ENCODE measurements at places on chromosomes 7 and 10.

DNA sequence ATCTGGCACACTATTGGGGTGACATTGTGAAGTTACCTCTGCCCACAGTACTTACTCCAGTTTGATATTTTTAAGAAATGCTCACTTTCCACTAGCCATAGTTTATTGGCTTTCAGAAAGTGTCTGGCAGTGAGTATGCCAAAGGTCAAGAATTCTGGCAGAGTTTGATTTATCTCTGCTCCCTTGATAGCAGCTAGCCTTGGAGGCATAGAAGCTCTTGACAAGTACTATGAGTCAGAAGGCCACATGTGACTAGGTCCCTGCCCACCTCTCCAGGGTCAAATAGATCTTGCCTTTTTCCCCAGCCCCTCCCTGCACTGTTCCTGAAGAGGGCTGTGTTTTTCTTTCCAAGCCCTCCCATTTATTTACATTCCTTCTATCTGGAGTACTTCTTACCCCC lies 202.2 kb downstream of the AUTS2 start:
- peak; percentile 54 for DNase-seq

GRCh38 chr7:5574770-5575269 lies 151.2 kb upstream of the TNRC18 start:
- DNase-seq = no peak

DNA sequence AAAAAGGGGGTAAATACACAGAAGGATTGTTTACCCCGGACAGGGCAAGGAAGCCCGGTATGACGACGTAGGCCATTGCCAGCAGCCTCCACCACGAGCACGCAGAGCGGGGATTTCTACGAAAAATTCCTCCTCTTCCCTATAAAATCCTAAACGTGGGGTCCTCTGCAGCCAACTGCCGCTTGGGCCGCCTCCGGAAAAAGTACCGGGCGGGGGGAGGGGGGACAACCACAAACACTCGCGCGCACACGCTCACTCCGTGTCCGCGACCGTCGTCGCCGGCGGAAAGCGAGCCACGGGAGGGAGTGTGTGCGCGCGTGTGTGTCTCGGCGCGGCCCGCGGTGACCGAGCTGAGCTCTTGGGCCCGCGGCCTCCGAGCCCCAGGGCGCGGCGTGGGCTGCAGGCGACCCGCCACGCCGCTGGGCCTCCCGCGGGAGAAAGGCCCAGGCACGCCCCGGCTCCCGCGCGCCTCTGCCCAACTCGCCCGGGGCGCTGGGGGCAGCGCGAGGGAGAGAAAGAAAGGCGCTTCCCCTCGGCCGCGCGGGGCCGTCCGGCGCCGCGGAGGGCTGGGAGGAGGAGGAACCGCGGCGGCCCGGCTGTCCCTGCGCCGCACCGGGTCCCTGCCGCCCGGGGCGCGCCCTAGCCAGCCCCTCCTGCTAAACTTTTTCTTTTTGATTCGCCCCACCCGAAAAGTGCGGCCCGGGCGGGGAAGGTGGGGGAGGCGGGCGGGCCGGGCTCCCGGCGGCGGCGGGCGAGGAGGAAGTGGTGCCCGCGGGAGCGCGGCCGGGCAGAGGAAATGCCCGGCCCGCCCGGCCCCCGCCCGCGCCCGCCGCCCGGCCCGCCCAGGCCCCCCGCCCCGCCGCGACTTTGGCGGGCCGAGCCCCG lies 1.5 kb downstream of the CTBP2 start:
- no peak for DNase-seq

DNA sequence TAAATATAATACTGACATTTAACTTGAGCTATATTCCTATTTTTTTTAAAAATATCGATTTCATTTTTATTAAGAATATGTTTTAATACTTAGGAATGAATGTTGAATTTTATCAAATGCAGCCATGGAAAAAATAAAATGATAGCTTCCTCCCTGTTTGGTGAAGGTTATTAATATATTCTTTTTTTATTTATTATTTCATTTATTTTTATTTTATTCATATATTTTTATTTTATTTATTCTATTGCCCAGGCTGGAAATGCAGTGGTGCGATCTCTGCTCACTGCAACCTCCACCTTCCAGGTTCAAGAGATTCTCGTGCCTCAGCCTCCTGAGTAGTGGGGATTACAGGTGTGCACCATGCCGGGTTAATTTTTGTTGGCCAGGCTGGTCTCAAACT lies 160.2 kb downstream of the PKD1L1 start:
- DNase-seq = no peak

- no peak for DNase-seq
These were observed 83.5 kb upstream of the PRKG1 start for GRCh38 chr10:50990568-50991455.
